ENCODE measurements at places on chromosomes 4 and X.

GRCh38 chrX:115147220-115147619 is 42.0 kb upstream of the RBMXL3 start:
- no peak for DNase-seq

- no peak for DNase-seq
Observed at GRCh38 chr4:15504041-15504440, 34.4 kb downstream of the CC2D2A start.

DNA sequence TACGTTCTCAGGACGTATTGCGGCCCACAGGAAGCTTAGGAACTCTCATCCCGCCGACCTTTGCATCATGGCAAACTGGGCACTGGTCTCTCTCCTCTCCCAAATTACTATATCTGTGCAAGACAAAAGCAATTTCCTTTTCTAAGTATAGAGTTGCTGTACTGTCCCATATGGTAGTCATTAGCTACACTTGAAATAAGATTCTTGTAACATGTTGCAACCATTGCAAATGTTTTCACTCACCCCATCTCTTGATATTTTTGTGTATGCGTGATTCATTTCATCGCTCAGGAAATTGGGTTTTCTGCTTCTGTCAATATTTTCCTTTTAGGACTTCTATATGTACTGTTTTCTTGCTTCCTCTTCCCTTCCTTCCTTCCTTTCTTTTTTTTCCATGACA is 15.7 kb downstream of the ARMCX6 start:
- DNase-seq, result no peak

DNA sequence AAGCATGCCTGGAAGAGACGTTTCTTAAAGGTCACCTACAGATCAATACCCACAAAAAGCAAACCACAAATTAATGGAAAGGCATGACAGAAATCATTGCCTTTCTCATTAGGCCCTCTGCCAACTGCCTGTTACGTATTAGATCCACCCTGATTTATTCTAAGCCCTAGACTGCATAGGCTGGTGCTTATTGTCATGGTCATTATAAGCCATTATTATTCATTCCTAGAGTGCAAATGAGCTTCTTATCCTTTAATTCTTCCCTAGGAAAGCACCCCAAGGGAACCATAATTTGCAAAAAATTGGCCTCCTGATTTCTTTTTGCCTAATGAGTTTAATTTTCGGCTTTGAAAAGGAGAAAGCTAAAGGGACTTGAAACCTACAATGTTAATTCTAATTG is 184.2 kb upstream of the GPRIN3 start:
- no peak for DNase-seq

Measured in activated naive CD4-positive, alpha-beta T cell treated with anti-CD3 and anti-CD28 coated beads, Interleukin-2, amount 50 U/mL, for 16 hours (primary cell).